ENCODE measurements at places on chromosomes 13 and 19.
A peak's percentile ranks its signal among the peaks of the same experiment; 100 is the strongest.

GRCh38 chr13:41580345-41580744, 123.0 kb downstream of the RGCC start:
- DNase-seq, result no peak

DNA sequence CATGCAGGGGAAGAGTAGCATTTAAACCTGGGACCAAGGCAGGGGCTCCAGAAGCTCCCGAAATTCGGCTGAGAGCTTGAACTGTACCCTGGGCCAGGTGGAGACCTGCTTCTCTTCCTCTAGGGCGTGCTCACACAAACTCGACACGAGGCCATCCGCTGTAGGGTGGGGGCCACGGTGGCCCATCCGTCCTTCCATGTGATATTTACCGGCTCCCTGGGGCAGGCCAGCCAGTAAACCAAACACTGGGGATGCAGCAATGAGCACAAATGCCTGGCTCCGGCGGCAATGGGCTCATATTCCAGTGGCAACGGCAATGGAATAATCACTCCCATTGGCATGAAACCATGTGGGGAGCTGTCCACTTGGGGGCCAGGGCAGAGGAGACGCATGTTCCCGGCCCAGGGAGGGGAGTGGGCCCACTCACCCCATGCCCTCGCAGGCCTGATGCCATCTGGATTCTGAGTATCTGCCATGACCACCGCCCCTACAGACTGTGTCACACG, 10.8 kb downstream of the SH3GL1 start:
- no peak for DNase-seq

DNA sequence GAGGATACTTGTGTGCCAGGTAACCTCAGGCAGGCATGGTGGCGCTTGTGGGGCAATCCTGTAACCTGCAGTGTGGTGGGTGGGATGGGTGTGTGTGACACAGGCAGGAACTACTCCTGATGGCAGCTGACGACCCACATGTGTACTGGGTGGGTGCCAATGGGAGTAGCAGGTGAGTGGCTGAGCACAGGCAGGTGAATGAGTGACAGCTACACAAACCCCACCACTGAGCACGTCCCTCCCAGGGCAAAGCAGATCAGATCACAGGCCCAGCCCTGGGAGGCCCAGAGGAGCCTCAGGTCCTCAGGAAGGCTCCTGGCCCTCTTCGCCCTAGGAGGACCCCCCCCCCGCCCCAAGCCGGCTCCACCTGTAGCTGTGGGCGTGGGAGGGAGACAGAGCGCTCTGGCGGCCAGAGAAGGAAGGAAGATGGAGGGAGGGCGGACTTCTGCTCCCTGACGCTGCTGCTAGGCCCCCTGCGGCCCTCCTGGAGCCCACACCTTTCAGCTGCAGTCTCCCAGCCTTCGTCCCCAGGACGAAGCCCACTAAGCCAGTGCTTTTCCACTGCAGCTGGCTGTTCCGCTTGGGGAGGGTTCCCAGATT, 1.3 kb upstream of the ZNF181 start:
- no peak for DNase-seq

DNA sequence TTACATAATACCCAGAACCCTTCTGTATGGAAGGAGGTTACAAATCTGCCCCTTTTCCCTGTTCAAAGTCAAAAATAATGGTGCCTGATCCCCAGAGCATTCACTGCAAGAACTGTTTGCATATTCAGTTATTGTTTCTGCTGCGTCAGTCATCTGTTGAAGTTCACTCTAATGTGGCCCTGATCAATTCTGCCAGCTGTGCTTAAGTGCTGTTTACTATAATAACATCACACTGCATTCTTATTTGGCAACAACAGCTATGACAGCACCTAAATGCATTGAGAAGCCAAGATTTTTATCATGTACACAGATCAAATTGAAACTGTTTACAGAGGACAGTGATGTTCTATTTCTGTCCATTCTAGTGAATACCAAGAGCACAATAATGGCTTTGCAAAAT, 115.9 kb downstream of the DACH1 start:
- no peak for DNase-seq

DNA sequence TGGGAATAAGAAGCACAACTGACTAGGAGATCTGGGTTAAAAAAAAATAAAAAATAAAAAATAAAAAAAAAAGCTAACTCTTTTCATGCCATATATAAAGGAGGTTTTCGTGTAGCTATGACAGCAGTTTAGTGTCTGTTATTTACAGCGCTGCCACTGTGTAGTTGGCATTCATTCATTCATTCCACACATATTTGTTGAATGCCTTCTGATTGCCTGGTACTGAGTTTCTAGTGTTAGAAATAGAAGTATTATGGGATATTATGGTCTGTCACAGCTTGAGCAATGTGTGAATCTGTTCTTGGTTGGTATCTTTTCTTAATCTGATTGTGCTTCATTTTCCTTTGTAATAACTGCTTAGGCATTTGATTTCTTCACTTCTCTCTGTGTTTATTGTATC, 237.4 kb downstream of the NBEA start:
- DNase-seq, result no peak

- no peak for DNase-seq
Observed at GRCh38 chr13:99572921-99573320, 71.6 kb downstream of the TM9SF2 start.

DNA sequence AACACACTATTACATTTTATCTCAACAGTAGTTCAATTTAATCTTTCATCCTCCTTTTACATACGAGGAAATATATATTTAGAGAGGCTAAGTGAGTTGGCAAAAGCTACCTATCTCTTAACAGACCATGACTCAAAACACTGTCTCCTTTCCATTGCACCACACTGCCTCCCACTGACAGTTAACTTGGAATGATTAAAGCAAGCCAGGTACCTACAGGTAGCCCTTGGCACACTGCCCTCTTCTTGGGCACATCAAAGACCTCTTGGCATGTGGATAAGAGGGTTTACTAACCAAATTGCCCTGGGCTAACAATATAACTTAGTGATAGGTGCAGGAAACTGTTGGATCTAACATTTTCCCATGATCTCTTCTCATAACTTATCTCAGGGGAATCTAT, 1.8 kb downstream of the ABHD13 start:
- no peak for DNase-seq

GRCh38 chr19:17242431-17243208, 3.1 kb downstream of the NR2F6 start:
- no peak for DNase-seq

GRCh38 chr13:98345107-98345935, 168.3 kb upstream of the RNF113B start:
- DNase-seq, result no peak

DNA sequence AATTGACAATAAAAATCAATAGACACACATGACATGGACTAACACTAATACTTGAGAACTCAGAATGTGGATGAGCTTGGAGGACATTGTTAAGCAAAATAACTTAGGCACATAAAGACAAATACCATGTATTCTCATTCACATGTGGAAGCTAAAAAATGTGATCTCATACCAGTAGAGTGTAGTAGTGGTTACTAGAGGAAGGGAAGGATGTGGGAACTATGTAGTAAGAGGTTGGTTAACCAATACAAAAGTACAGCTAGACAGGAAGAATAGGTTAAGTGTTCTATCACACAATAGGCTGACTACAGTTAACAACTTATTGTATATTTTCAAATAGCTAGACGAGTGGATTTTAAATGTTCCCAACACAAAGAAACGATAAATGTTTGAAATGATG, 415.8 kb upstream of the KLF12 start:
- peak; percentile 29 for DNase-seq

GRCh38 chr13:60662595-60662994, 265.6 kb downstream of the TDRD3 start:
- DNase-seq, result no peak

- DNase-seq, result no peak
Observed at GRCh38 chr13:90740099-90740498, 607.4 kb upstream of the MIR17HG start.

DNA sequence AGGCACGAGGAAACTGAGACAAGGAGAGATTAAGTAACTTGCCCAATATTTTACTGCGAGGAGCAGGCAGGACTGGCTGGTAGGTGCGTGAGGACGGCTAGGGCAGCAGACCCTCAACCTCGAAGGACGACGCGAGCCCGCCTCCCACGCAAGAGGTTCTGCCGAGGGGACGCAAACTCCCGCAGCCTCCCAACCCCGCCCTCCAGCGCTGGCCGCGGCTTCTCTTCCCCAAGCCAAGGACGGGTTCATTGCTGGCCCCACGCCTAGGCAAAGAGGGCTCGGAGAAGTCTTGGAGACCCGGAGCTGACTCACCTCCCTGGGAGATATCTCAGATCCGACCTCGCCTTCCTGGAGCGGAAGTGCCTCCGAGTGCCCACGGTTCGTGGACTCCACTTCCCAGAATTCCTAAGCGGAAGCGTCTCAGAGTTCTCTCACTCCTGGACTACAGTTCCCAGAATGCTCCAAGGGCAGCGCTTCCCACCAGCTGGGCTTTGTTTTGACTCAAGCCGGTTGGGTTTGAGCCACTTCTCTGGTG, at the start of gene ZNF235:
ZNF235 (minus strand) TSS at position 367 of the 535 bp plus-strand sequence. CDS start 1,621 bp downstream, outside the sequence.
- peak; percentile 52 for DNase-seq

GRCh38 chr19:46915386-46915785, 54.6 kb downstream of the ARHGAP35 start:
- DNase-seq, result no peak

DNA sequence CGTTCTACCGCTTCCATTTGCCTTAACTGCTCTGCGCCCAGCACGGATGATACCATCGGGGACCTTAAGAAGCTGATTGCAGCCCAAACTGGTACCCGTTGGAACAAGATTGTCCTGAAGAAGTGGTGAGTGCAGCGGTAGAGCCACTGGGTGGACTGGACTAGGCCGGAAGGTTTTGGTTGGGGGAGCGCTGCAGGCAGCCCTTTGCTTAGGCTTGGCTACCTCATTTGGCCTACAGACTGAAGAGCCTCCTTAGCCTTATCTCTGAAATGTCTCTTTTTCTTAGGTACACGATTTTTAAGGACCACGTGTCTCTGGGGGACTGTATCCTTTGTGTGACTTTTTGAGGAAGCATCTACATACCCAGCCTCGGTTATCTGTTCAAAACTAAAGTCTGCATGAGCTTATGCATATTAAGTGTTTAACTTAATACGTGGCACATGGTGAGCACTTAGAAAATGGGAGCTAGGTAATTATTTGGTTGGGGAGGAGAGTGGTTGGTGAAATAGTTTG, 889 bp downstream of the UBL5 start:
- no peak for DNase-seq

DNA sequence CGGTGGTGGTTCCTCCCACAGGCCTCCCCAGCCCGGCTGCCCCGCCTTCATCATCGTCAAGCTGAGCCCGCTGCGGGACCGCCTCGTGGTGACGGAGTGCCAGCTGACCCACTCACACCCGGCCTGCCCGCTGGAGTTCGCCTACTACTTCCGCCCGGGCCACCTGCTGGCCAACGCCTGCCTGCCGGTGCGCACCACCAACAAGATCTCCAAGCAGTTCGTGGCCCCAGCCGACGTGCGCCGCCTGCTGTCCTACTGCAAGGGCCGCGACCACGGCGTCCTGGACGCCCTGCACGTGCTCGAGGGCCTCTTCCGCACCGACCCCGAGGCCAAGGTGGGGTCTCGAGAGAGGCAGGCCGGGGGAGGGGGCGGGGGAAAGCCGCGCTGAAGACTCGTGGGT, 12.0 kb downstream of the ZSWIM9 start:
- no peak for DNase-seq

GRCh38 chr13:94228763-94229162, 250.7 kb downstream of the DCT start:
- DNase-seq, result no peak

- DNase-seq, result no peak
Observed at GRCh38 chr13:34347784-34348573, 530.0 kb downstream of the RFC3 start.

DNA sequence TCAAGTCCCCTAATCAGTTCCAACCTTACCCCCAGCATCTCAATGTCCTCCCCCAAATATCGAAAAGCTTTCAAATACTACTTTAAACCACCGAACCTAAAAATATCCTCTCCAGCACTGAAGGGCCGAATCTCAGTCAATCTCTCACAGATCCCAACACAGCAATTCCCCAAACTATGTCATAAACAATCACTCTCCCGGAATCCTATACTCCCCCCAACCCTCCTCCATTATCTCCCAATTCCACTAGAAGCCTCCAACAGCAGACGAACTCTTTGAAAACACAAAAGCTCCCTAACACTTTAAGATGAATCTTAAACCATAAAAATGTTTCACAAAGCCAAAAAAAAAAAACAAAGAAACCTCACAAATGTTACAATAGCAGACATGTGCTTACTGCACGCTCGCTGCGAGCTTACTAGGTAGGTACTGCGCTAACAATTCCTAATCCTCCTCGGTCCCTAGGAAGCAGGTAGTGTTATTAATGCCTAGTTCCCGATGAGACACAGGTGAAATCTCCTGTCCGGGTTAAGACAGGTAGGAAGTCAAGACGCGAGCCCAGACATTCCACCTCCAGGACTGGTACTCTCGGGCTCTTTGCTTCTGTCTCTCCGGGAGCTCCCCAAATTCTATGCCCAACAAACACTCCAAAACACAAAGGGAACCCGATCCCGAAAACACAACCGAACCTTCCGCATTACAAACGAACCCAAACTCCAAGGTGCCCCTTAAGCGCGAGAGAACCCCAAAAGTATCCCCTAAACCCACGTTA, 14.2 kb downstream of the FBXO46 start:
- DNase-seq, result no peak

DNA sequence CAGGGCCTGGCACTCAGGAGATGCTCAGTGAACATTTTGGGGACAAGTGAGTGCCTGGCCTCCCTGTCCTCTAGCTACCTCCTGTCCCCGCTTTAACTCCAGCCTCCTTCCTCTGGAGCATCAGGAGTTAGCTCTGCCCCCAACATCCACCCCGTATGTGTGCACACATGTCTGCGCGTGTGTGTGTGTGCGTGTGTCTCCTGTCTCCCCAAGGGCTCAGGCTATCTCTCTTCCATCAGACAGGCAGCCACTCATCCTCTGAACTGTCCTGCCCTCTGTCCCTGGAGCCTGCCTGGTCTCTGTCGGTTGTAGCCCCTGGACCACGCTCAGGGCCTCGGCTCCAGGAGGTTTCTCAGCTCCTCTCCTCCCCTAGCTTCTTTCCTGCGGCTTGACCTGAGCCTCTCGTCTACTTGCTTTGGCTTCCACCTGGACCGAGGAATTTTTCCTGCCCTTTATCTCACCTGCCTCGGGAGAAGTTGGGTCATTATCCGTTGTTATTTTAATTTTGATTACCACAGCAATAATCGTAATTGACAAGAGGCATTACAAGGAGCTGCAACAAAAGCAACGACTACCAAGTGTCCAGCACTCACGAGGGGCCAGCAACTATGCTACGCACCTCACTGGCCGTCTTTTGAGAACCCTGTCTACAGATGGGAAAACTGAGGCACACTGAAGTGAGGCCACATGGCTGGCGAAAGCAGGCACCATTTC, 32.0 kb upstream of the ASF1B start:
- no peak for DNase-seq

GRCh38 chr13:98761126-98761985, 8.9 kb upstream of the SLC15A1 start:
- no peak for DNase-seq

- no peak for DNase-seq
Observed at GRCh38 chr13:114234266-114234644, 442 bp upstream of the CDC16 start.

DNA sequence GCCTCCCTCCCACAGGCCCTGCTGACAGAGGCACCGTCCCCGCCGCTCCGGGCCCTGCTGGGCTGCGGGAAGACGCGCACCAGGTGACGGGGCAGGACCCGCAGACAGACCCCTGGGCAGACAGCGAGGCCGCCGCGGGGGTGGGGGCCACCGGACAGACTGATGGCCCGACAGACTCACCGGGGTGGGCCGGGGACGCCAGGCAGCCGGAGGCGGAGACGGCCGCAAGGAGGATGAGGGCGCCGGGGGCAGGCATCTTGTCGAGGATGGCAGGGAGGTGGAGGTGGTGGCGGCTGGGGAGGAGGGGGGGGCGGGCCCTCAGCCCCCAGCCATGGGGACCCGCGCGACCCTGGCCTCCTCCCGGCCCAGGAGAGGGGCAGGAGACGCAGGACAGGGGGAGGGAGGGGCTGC, 309 bp downstream of the LMTK3 start:
- no peak for DNase-seq
